Activated CD4-positive, CD25-positive, alpha-beta regulatory T cell treated with anti-CD3 and anti-CD28 coated beads, Interleukin-2, amount 50 U/mL, for 16 hours (primary cell): ENCODE measurements at places on chromosomes 7 and 10.

DNA sequence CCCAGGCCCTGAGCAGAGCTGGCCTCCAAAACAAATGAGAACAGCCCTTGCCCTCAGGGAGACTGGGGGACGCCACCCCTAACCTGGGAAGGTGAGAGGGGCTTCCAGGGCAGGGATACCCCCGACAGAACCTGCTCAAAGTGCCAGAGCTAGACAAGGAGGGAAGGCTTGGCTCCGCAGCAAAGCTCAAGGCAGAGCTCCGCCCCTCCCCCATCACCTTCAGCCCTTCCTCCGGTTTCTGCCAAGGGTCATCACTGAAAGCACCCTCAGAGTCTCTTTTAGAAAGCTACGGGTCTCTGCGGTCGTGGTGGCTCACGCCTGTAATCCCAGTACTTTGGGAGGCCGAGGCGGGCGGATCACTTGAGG, 73.4 kb upstream of the CUX1 start:
- no peak for DNase-seq

DNA sequence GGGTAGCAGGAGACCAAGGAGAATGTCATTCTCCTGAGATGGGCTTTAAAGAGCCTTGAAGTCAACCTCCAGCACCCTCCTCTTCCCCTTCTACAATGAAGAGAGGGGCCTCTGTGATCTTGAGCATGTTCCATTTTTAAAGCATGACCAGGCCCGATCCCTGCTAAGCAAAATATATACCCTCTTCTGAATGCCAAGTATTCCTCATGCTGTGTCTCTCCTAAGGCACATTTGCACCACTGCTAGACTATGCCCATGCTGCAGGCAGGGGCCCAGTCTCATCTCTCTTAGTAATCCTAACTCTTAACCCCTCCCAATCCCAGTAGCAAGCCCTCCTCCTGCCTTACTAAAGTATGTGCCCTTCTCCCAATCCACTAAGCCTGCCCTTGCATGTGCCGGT, 18.4 kb downstream of the SORBS1 start:
- DNase-seq = no peak

DNA sequence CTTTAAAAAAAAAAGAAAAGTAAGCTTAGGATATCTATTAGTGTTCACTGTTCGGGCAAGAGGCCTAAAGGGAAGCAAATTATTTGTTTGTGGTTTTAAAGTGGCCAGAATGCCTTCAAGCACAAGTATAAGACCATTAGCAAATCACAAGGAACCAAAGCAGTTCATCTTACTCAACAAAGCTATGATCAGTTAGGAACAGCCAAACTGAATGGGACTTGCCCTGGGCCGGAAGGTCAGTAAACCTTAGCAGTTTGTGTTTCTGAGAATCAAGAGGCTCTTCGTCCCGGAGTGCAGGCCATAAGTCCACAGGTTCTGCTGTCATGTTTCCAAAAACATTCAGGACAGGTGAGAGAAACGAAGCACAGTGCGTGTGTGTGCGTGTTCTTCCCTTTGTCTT, 4.5 kb downstream of the FBXW4 start:
- no peak for DNase-seq

GRCh38 chr10:116836083-116836482, 13.2 kb upstream of the ENO4 start:
- no peak for DNase-seq

DNA sequence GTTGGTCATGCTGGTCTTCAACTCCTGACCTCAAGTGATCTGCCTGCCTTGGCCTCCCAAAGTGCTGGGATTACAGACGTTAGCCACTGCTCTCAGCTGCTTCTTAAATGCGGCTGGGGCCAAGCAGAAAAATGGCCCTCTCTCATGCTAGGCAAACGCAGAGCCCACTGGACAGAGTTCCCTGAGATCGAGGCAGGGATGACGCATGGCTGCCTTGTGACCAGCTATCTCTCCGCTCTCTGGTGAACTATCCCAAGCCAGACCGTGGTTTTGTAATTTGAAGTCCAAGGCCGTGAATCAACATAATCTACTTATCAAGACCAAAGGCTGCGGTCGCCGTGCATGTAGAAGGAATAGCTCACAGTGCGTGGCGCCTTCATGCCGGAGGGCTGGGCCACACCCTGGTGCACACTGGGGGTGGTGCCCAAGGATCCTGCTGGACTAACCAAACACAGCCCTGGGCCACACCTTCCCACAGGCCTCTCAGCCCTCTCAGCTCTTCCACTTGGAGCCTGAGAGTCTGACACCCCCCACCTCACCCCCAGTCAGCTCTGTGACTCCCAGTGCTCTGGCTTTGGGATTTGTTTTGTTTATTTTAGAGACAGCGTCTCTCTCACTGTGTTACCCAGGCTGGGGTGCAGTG, 88.1 kb upstream of the CUX1 start:
- no peak for DNase-seq

- no peak for DNase-seq
These were observed 9.3 kb upstream of the PRSS1 start for GRCh38 chr7:142739923-142740492.
